ENCODE measurements at places on chromosomes 4 and X.

GRCh38 chr4:36385951-36386571, 104.6 kb downstream of the DTHD1 start:
- DNase-seq = peak; percentile 66

- no peak for DNase-seq
These were observed at the start of gene PLS3 for GRCh38 chrX:115560978-115561604. Gene PLS3 (plus strand): TSS chrX:115561174. CDS start chrX:115610251, 49,077 bp downstream.

GRCh38 chr4:41431276-41431675, 106.7 kb upstream of the LIMCH1 start:
- no peak for DNase-seq

GRCh38 chr4:96154676-96155075, 314.8 kb downstream of the PDHA2 start:
- DNase-seq = no peak

GRCh38 chr4:68750555-68750954, 65.2 kb upstream of the UGT2B10 start:
- no peak for DNase-seq

- peak; percentile 33 for DNase-seq
These were observed 116.5 kb downstream of the FAM13A start for GRCh38 chr4:88940506-88940905.

DNA sequence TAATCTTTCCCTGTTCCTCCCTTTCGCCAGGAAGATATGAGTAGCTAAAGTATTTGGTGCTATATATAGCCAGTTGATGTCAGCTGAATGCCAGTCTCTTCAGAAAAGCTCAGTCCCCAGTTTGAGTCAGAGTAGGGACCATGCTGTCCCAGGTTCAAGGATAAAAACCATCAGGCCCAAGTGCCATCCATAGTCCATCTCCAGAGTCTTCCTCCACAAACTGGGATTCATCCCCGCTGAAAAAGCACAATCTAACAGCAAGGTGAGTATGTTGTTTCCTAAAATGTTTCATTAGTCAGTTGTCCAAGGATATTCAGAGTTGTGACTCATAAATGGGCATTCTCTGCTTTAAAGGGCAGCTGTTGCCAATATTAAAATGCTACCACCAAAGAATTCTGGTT, at the start of gene MYOZ2:
Gene MYOZ2, plus strand, starts transcription at position 112 of the 401 bp plus-strand sequence. CDS start 694 bp downstream, outside the sequence.
- DNase-seq = no peak

- DNase-seq = no peak
These were observed 137.5 kb downstream of the ZNF674 start for GRCh38 chrX:46407753-46408130.

DNA sequence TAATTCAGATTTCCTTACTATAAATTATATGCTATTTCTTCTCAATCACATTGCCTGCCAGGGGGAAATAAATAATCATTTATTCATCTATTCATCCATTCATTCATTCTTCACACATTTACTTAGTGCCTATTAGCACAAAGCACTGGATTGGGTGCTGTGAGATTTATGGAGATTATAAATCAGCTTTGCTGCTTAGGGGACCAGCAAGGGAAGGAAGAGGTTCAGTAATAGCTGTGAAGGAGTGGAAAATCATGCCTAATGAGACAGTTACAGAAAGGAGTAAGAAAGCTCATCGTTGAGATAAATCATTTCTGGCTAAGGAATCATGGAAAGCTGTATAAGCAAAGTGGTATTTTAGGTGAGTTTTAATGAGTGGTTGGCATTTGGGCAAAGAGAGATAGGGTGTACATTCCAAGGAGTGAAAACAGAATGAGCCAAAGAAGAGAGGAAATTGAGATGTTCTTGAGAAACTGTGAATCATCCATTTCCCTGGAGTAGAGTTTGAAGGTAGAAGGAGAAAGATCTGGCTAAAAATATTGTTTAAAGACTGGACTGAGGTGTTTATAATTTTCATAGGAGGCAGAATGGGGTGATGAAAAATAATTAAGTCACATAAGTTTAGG, 9.6 kb downstream of the ARSJ start:
- no peak for DNase-seq

- peak; percentile 28 for DNase-seq
These were observed 40.3 kb upstream of the NKRF start for GRCh38 chrX:119646515-119646914.

DNA sequence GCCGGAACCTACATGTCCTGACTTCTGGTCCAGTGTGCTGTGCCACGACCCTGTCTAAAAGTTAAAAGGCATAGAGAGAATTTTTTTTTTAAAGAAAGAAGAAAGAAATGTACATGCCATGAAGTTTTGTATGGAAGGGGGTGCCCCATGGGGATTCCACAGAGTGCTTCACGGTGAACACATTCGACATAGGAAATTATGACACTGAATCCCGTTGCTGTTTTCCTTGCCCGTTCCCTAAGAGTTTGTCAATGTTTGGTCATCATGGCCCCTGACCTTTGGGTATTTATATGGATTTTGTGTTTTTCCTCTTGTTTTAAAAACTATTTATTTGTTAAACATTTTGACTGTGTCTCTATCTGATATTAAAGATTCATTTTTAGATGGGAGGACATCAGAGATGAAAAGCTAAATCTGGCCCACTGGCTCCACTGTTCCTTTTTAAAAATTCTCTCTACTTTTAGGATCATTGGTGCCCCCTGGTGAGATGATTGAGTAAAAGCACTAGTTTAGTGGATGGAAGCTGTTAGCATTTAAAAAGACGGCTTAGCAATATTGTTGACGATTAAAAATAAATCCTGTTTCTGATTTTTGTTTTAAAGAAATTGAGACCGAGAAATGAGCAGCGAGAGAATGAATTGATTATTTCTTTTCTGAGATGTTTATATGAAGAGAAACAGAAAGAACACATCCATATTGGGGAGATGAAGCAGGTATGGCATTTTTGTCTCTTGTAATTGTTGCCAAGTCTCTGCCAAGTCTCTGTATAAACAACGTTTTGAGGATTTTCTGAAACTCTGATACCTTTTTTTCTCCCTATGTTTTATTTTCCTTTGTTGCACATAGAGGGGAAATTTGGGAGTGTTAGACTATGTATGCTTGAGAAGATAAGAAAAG, 75.0 kb downstream of the PTTG2 start:
- peak; percentile 72 for DNase-seq

GRCh38 chr4:8577046-8577445, 3.1 kb upstream of the GPR78 start:
- DNase-seq = no peak
